ENCODE measurements at places on chromosomes 1 and 21. TPM values are rescaled to one million over a fixed set of nuclear protein-coding genes. Genes with fewer than 3 reads are reported as not detected.

- no peaks in the 10 kb centered on the region for H3K36me3 ChIP-seq
- DNase-seq: no peak
- no peaks in the 10 kb centered on the region for H3K27me3 ChIP-seq
- no peak overlapping the region for H3K27ac ChIP-seq
- no peak overlapping the region for H3K4me3 ChIP-seq
- peaks cover 3% of the 10 kb centered on the region for H3K4me1 ChIP-seq
Measured at GRCh38 chr1:218392780-218393179, 47.6 kb downstream of the TGFB2 start.

DNA sequence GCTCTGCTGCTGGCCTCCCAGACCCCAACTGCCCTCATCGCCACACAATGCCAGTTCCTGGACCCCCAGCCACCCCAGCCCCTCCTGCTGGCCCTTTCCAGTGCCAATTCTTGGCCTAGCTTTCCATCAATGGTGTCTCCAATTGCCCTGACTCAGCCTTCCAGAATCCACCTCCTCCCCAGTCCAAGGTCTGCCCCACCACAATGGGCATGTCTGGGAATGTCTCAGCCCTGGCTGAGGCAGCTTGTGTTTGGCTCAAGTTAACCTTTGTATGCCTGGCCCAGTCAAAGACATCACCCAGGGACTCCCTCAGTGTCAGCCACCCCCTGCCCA lies 16.4 kb downstream of the ALDH4A1 start:
- no peak overlapping the region for H3K27ac ChIP-seq
- DNase-seq: no peak
- no peaks in the 10 kb centered on the region for H3K4me1 ChIP-seq

- H3K36me3 ChIP-seq: no peaks in the 10 kb centered on the region
- no peaks in the 10 kb centered on the region for H3K27me3 ChIP-seq
- no peaks in the 10 kb centered on the region for H3K4me1 ChIP-seq
- no peak overlapping the region for H3K4me3 ChIP-seq
- DNase-seq: no peak
- no peak overlapping the region for H3K27ac ChIP-seq
Measured at GRCh38 chr1:59453297-59453968, 156.5 kb downstream of the FGGY start.

The WDR64 gene
- total RNA-seq: not detected

- H3K27me3 ChIP-seq: peaks cover 2% of the 10 kb centered on the region
- H3K27ac ChIP-seq: no peak overlapping the region
- no peak overlapping the region for H3K4me3 ChIP-seq
- H3K36me3 ChIP-seq: no peaks in the 10 kb centered on the region
- H3K4me1 ChIP-seq: no peaks in the 10 kb centered on the region
Measured at GRCh38 chr1:2019571-2020309, 595 bp downstream of the GABRD start.

GRCh38 chr1:231951374-231951773 lies 324.8 kb downstream of the DISC1 start:
- no peaks in the 10 kb centered on the region for H3K36me3 ChIP-seq
- no peaks in the 10 kb centered on the region for H3K4me1 ChIP-seq
- H3K4me3 ChIP-seq: no peak overlapping the region
- no peaks in the 10 kb centered on the region for H3K27me3 ChIP-seq
- H3K27ac ChIP-seq: no peak overlapping the region

GRCh38 chr1:35122311-35122710 lies 43.1 kb downstream of the ZMYM1 start:
- no peak overlapping the region for H3K4me3 ChIP-seq
- no peaks in the 10 kb centered on the region for H3K4me1 ChIP-seq
- no peaks in the 10 kb centered on the region for H3K36me3 ChIP-seq
- no peak overlapping the region for H3K27ac ChIP-seq

- DNase-seq: no peak
- H3K27ac ChIP-seq: no peak overlapping the region
- no peaks in the 10 kb centered on the region for H3K27me3 ChIP-seq
- H3K4me3 ChIP-seq: no peak overlapping the region
- no peaks in the 10 kb centered on the region for H3K4me1 ChIP-seq
Measured at GRCh38 chr1:182332261-182333060, 59.1 kb downstream of the GLUL start.
